Kidney epithelial cell (primary cell): ENCODE measurements at places on chromosomes 4 and X. TPM values are rescaled to one million over a fixed set of nuclear protein-coding genes. Genes with fewer than 3 reads are reported as not detected.

DNA sequence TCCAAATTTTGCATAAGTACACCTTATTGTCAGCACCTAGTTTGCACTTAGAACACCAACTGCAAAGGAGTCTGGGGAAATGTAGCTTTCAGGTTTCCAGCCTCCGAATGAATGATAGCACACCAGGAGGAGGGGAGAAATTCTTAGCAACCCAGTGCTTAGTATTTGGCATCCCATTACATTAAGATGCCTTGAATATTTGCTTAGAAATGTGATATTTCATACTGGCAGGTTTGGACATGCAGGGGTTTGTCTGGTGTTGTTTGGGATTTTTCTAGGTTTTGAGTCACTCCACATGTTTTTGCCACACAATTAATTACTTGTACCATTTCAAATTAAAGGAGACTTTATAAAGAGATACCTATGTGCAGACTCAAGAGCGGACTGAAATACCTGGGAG lies 60.3 kb upstream of the CAMK2D start:
- DNase-seq: no peak

DNA sequence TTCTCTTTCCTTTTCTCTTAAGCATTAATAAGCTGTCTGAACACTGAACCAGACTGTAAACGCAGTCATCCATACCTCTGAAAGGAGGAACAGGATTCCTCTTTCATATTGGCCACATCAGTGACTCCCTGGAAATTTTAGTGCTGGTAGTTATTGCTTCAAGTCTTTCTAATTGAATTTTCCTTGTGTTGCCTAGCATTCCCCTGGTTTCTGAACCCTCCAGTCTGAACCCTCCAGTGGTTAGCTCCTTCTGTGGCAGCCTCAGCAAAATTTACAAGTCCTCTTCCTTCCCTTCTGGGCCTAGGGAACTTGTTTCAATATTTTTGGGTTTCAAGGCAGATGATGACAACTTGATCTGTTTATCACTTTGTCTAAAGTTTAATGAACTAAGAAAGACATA lies 7.9 kb downstream of the SPARCL1 start:
- DNase-seq: no peak

DNA sequence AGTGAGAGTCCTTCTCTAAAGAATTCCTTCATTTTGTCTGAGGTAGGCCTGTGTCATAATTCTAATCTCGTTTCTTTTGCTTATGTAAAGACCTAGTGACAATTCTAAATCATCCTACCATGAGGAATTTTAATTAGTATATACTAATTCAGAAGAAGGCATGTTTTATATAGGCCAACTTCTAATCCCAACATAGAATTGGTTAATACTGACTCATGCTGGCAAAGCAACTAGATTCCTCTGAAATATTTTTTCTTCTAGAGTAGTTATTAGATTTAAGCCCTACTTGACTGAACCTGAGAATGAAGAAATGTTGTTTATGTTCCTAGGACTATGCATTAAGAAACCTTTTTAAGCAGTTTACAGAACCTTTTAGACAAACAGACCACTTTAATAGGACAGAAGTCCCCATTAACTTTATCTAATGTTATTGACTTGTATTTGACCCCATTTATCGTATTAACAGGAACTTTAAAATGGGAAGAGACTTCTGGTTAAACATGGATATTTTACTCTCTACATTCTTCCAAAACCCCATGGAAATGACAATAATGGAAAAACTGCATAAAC lies 56.1 kb upstream of the EIF1AX start:
- DNase-seq: no peak

DNA sequence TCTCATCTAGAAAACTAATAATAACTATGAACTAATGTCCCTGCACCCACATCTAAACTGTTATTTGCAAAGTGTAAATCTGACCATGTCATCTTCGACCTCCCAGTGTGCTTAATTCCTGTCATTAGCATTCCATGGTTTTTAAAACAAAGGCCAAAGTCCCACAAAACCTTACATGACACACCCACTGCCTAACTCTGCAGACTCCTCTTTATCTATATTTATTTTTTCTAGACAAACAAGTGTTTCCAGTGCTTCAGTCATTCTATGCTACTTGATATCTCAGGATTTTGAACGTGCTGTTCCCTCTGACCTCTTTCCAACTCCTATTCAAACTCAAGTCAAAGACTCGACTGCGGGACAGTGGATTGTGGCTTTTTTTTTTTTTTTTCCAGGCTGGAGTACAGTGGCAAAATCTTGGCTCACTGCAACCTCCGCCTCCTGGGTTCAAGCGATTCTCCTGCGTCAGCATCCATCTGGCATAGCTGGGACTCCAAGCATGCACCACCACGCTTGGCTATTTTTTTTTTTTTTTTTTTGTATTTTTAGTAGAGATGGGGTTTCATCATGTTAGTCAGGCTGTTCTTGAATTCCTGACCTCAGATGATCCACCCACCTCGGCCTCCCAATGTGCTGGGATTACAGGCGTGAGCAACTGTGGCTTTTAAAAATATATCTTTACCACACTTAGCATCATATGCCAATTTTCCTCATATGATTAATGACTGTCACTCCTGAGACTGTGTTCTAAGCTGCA lies 1511.0 kb downstream of the ARAP2 start:
- no peak for DNase-seq

DNA sequence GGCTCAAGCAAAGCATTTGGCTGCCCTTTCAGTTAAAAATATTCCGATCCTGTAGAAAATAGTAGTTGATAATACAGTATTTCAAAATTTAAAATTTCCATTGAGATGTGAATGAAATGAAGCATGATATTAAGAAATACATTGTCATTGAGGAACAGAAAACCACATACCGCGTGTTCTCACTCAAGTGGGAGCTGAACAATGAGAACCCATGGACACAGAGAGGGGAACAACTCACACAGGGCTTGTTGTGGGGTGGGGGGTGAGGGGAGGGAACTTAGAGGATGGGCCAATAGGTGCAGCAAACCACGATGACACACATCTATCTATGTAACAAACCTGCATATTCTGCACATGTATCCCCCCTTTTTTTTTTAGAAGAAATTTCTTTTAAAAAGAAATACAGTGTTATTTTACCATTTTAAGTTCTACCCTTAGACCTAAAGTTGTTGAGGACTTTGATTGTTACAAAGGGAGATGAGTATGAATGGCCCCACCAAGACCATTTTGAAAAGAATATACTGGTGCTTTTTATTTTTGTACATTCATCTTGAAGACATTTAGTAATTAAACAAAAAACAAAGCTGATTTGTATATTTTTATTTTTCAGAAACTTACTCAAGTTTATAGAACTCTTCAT lies 52.0 kb upstream of the IL13RA1 start:
- no peak for DNase-seq

DNA sequence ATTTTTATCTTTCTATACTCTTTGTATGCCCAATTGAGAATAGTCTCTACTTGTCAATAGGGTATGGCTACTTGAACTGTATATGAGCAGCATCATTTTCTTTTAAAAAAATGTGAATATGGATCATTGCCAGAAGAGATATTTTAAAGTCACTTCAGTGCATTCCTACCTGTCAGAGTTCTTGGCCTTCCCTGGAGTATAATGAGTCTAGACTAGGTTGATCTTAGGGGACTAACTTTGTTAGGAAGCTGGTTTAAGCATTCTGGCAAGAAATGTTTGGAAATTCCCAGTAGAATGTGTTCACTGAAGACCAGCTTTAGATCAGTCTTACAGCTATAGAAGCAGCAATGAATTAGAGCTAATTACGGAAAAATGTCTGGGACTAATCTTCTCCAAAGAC lies 178.2 kb downstream of the FAT4 start:
- DNase-seq: no peak

- DNase-seq: no peak
Observed at GRCh38 chrX:154727418-154727817, 23.5 kb downstream of the GAB3 start.

GRCh38 chr4:158018221-158018830 lies 154.5 kb downstream of the GASK1B start:
- DNase-seq: no peak

DNA sequence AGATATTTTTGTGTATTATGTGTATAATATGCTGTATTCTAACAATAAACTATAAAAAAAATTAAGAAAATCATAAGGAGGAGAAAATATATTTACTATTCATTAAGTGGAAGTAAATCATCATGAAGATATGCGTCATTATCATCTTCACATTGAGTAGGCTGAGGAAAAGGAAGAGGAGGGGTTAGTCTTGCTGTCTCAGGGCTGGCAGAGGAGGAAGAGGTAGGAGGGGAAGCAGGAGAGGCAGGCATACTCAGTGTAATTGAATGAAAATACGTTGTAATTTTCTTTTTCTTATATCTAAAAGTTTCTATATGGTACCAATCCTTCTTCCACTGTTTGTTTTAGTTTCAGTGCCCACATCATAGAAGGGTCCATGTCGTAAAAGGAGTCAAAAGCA lies 9.8 kb upstream of the TMEM185A start:
- DNase-seq: no peak

DNA sequence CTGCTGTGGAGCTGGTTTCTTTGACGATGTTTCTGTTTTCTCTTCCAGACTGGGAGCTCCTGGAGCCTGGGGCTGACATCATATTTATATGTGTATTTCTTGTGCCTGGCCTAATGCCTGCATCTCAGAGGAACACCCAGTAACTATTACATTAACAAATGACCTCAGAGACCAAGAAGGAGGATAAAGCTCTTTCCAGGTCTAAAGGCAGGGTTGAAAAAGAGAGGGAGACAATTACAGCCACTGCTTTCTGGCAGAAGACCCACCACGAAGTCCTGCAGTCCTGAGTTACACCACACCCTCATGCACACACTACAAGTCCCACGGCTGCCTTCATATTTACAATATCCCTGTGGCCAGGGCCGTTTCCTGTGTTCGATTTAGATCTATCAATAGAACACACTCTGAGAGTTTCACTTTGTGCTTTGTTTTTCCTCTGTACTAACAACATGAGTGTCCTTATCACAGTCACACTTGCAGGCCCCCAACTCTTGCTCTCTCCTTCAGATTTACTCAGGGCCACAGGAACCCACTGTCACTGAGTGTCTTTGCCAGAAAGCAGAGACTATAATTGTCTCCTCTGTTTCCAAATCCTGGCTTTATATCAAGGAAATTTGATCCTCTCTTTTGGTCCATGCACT lies 535.5 kb downstream of the MID1IP1 start:
- no peak for DNase-seq

GRCh38 chrX:112628288-112628687 lies 51.5 kb downstream of the LHFPL1 start:
- DNase-seq: no peak

DNA sequence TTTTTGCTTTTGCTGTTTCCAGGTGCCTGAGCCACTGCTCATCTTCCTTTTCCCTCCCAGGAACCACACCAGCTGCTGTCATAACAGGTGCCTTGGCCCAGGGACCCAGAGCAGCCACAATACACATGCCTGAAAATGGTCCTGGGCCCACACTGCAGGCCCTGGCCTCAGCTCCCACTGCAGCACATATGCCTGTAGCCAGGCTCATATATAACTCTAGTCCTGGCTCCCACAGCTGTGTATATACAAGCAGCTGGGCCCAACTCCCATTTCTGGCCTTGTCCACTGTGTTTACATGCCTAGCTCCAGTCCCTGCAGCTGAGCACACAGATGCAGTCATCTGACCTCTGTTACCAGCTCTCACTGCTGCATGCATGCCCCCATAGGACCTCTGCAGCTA lies 930.5 kb downstream of the ADGRL3 start:
- no peak for DNase-seq

GRCh38 chr4:98919996-98920395 lies 8.9 kb downstream of the EIF4E start:
- DNase-seq: no peak

DNA sequence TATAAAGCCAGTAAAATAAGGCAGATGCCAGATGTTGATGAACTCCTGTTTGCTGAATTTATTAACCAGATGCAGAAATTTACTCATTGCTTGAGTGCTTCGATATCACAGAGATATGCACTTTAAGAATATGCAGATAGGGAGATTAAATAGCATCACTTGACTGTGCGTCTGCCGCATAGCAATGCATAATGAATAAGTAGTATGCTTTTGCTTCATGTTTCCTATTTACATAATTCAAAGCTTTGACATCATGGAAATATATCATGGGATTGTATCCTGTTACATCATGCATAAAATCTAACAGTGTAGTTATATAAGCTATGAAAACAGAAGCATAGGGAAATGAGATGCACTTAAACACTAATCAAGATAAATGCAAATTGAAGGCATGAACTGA lies 45.9 kb downstream of the VEGFC start:
- DNase-seq: no peak

GRCh38 chr4:20166544-20166943 lies 85.2 kb upstream of the SLIT2 start:
- DNase-seq: no peak

DNA sequence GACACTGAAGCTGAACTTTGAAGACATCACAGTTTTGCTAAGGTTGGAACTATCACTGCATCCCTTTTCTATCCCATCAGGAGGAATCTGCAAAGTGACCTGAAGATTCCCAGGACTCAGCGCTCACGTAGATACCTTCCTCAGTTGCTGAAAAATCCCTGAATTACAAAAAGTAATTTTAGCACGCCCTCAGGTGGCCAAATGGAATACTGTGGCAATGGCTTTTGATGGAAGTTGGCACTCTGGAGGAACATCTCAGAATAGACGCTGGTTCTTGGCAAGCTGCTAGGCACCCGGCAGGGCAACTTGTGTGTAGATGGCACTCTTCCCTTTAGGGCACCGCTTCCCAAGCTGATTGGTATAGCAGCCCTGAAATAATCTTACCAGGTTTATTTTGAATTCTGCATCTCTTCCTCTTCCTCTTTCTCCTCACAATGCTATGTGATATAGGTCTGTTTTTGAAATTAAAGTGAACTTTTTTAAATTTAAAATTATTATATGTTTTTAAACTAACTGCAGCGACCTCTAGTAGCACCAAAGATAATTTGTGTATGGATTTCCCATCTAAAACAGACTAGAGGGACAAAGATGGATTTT lies 16.3 kb upstream of the ESX1 start:
- DNase-seq: no peak

Gene ANKRD17
- 39.9 and 41.8 TPM in 2 replicates for total RNA-seq

Gene WAS
- 2.2 TPM in 1 of 2 replicates, not detected in the other for total RNA-seq

Gene ADGRL3
- 2.1 and 2.5 TPM in 2 replicates for total RNA-seq

Gene RGN
- total RNA-seq: 1.8 and 4.4 TPM in 2 replicates

Gene CSAG2
- total RNA-seq: not detected in 2 replicates

Gene TMEM271
- total RNA-seq: not detected in 2 replicates

Gene FOXR2
- total RNA-seq: not detected in 2 replicates

Gene ZCCHC12
- 0.13 TPM in 1 of 2 replicates, not detected in the other for total RNA-seq

Gene HS3ST1
- 2.4 and 3.6 TPM in 2 replicates for total RNA-seq

Gene IQSEC2
- 5.4 and 7.2 TPM in 2 replicates for total RNA-seq

Gene SOX3
- not detected in 2 replicates for total RNA-seq
